CD4-positive, alpha-beta T cell treated with Interleukin-21 for 1 hour (primary cell): ENCODE measurements at places on chromosomes 13 and 19.

GRCh38 chr13:50228527-50228926 is 213.3 kb downstream of the KCNRG start:
- DNase-seq, result no peak

- DNase-seq, result peak; percentile 90
These were observed 34.2 kb upstream of the TMEM255B start for GRCh38 chr13:113724780-113725315.

GRCh38 chr13:113455384-113455783 is 2.1 kb upstream of the ADPRHL1 start:
- DNase-seq, result no peak

DNA sequence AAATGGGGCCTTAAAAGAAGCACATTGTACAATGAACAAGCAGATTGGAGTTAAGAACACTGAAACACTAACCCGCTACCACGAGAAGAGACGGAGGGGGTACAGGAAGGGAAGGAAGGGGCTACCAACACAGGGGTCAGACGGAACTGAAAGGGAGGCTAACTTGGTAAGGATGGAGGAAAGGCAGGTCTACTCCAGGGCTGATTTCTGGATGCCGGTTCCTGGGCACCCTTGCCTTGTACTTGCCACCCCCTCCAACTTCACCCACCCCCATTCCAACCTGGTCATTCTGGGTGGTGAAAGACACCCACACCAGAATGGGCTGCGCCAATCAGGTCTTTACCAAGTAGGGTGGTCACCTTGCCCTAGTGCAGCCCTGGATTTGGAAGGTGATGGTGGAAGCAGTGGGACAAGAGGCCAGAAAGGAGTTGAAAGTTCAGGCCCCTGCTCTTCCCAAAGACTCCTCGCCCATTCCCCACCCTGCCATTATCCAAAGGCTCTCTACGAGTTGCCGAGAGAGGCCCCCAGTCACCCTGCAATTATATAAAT is 10.3 kb downstream of the ZNF574 start:
- DNase-seq, result no peak

- peak; percentile 97 for DNase-seq
These were observed 12.5 kb downstream of the SLC27A5 start for GRCh38 chr19:58499021-58499927.

- peak; percentile 18 for DNase-seq
These were observed 78.0 kb downstream of the ATP11A start for GRCh38 chr13:112767506-112768471.

DNA sequence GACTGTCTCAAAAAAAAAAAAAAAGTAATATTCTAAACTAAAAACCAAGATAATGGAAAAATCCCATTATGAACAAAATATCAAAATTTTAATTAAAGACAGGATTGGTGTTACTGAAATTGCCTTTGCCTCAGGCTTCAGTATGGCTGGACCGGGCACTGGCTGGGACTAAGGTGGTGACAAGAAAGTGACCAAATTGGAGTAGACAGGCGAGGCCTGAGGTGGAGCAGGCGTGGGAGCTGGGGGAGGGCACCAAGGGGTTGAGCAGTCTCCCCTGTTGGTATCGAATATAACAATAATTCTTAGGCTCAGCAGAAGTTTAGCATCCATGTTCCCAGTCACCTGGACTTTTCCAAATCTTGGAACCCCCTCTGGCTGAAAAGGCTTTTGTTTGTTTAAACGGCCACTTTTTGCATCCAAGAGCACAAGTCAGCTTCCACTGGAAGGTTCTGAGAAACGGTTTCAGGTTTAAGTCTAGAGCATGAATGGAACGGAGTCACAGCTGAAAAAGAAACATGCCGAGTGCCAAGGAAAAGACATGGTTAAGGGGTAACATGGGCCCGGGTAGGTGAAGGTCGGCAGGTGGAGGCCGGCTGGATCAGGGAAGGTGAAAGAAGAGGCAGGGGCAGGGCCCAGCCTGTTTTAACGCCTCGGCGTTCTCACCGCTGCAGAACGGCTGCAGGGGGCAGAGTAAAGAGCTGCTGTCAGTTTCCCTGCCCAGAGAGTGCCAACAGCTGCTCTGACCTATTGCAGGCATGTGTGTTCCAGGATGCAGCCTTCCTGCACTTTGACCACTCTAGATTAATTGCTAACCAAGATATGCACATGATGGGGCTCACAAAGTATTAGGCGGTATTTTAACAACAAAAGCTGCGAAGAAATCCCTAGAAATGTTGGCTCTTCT is 104.4 kb downstream of the TM9SF2 start:
- DNase-seq, result peak; percentile 61

DNA sequence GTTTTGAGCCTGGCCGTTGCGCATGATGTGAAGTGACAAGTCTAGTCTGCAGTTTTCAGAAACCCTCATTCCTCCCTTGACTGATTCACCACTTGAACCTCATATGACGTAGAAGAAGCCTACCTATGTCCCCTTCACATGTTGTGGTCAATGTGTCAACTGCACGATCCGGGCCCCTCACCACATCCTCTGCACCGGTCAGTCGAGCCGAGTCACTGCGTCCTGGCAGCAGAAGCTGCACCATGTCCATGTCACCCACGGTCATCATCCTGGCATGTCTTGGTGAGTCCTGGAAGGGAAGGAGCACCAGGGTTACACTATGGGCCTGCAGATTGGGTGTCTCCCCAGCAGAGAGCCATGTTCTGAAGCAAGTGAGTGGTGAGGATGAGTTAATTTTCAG is at the start of gene KIR2DL4:
TSS of gene KIR2DL4 (plus strand) at position 201 of the 400 bp plus-strand sequence. CDS start at position 243, 42 bp downstream.
- DNase-seq, result peak; percentile 8

DNA sequence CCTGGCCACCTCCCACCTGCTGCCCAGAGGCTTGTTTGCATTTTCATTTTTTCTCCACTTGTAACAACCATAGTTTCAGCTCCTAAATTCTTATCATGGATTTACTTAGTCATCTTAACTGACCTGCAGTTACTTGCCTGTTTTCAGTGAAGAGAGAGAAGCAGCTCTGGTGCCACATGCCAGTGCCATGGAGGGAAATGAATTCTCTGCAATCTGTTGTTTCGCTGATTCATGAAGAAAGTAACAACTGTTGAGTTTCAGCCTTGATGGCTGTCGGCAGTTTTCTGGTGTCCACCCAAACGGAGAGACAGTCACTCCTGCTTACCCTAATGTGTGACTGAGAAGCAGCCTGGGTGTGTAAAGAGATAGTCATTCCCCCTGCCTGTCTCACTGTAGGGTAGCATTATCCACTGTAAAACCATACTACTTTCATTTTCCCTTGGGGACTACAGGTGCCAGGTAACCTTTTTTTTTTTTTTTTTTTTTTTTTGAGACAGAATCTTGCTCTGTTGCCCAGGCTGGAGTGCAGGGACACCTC is 116.1 kb downstream of the DNAJC3 start:
- DNase-seq, result no peak

- peak; percentile 19 for DNase-seq
These were observed 964 bp downstream of the KHSRP start for GRCh38 chr19:6423499-6424194.

DNA sequence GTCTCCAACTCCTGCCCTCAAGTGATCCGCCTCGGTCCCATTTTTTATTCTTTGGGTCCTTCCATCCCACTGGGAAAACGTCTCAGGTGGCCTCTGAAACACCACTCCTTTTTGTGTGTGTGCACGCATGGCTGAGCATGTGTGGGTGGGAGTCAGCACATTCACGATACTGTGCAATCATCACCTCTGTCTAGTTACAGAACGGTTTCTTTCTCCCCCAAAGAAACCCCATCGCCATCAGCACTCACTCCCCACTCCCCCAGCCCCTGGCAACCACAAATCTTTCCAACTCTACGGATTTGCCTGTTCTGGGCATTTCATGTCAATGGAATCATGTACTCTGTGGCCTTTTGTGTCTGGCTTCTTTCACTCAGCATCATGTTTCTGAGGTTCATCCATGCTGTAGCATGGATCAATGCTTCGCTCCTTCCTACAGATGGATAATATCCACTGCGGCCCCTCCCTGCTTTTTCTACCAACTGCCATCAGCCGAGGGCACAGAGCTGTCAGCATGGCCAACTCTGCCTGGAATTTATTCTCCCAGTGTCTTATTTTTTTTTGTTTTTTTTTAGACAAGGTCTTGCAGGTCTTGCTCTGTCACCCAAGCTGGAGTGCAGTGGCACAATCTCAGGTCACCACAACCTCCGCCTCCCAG is 9.7 kb downstream of the F2RL3 start:
- no peak for DNase-seq

- no peak for DNase-seq
These were observed 3.5 kb downstream of the C19orf33 start for GRCh38 chr19:38307597-38307996.

GRCh38 chr19:51293571-51294210 is 17.8 kb upstream of the IGLON5 start:
- no peak for DNase-seq

- DNase-seq, result no peak
These were observed 190.6 kb upstream of the NBEA start for GRCh38 chr13:34751492-34751891.

- no peak for DNase-seq
These were observed 184.8 kb downstream of the TEX29 start for GRCh38 chr13:111505175-111505777.

DNA sequence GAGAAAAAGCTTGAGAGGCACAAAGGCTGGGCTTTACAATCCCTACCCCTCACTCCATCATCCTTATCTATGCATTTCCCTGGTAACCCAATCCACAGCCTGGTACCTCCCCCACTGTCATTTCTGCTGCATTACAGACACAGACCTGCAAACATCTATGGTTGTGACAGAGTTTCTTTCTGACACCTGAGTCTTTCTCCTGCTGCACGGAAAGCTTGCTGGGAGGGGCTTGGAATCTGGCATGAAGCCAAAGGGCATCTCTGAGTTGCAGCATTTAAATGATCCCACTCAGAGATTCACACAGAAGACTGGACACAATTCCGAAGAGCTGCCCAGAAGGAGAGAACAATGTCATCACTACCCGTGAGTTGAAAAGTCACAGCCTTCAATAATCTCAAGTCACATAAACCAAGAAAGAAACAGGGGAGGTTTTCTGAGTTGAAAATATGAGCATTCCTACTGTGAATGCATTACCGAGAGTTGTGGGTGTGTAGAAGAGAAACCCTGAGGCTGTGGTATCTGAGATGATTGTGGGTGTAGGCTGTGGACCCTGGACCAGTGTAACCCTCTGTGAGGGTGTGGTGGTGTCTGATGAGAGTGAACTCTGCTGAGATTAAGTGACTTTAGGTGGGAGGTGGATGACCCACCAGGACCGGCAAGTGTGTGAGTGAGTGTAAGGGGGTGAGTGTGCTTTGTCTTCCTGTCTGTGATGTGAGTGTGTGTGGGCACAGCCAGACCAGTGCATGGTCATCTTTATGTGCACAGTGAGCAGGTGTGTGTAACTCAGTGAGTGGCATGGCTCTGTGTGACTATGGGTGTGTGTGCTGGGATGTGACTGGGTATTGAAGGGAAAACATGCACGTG is at the start of gene LGALS14:
TSS of gene LGALS14 (plus strand) at position 301 of the 864 bp plus-strand sequence. CDS start at position 349, 48 bp downstream.
- no peak for DNase-seq

DNA sequence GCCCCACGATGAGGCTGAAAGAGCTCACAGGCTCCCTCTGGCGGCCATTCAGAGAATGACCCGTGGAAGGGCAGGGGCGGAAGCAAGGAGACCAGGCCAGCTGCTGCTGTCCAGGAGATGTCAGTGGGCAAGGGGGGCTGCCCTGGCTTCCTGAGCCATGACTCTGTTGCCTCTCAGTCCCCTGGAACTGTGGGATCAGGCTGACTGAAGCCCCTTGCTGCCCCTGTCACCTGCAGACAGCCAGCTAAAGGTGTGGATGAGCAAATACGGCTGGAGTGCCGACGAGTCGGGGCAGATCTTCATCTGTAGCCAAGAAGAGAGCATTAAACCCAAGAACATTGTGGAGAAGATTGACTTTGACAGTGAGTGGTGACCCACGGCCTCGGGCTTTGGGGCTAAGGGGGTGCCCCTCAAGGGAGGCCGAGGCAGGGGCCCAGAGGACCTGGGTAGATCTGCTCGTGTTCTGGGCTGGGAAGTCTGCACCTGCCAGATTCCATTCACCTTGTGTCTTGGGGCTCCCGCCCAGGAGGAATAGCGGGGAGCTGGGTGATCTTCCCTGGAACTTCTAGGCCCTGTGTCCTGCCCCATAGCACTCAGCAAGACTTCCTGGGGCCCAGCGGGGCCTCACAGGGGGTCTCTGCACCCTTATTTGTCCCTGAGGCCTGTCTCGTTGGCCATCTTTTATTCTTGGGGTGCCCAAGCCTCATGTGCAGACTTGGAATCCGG is 12.5 kb upstream of the ACTN4 start:
- DNase-seq, result peak; percentile 76

DNA sequence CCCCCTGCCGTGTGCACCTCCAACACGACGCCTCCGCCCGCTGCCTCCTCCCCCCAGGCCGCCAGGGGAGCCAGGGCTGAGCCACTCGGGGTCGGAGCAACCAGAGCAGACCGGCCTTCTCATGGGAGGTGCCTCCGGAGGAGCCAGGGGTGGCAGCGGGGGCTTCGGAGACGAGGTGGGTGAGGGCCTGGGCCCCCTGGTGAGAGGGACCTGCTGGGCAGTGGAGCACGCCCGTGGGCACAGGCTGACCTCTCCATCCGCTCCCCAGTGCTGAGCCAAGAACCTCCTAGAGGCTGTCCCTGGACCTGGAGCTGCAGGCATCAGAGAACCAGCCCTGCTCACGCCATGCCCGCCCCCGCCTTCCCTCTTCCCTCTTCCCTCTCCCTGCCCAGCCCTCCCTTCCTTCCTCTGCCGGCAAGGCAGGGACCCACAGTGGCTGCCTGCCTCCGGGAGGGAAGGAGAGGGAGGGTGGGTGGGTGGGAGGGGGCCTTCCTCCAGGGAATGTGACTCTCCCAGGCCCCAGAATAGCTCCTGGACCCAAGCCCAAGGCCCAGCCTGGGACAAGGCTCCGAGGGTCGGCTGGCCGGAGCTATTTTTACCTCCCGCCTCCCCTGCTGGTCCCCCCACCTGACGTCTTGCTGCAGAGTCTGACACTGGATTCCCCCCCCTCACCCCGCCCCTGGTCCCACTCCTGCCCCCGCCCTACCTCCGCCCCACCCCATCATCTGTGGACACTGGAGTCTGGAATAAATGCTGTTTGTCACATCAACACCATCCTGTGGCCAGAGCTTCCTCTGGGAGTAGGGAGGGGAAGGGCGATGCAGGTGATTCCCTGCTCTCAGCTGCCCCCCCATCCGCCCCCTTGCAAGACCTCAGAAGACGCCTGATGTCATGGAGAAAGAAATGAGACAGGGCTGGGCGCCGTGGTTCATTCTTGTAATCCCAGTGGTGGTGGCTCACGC is 12.0 kb downstream of the BCAM start:
- no peak for DNase-seq

- no peak for DNase-seq
These were observed 91.5 kb upstream of the FRY start for GRCh38 chr13:31940076-31940475.
